ENCODE measurements at places on chromosomes 6 and 20.

GRCh38 chr6:21171801-21172200 lies 421.8 kb upstream of the SOX4 start:
- no peak for DNase-seq

- no peak for DNase-seq
Observed at GRCh38 chr20:830011-830521, 3.4 kb upstream of the FAM110A start.

GRCh38 chr6:83847179-83847578 lies 6.0 kb upstream of the RIPPLY2 start:
- no peak for DNase-seq

GRCh38 chr20:41142245-41142644 lies 4.9 kb downstream of the PLCG1 start:
- no peak for DNase-seq

- DNase-seq = no peak
Observed at GRCh38 chr20:31710423-31711108, 12.1 kb downstream of the BCL2L1 start.

DNA sequence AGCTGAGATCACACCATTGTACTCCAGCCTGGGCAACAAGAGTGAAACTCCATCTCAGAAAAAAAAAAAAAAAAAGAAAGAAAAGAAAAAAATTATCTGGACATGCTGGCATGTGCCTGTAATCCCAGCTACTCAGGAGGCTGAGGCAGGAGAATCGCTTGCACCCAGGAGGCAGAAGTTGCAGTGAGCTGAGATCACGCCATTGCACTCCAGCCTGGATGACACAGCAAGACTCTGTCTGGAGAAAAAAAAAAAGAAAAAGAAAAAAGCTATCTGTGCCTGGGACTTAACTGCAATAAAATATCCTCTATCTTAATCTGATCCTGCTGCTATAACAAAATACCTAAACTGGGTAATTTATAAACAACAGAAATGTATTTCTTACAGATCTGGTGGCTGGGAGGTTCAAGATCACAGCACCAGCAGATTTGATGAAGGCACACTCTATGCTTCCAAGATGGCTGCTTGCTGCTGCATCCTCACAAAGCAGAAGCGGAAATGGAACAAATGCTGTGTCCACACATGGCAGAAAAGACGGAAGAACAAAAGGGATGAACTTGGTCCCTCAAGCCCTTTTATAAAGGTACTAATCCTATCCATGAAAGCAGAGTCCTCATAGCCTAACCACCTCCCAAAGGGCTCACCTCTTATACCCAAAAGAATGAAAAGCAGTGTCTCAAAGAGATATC lies 273.3 kb upstream of the JARID2 start:
- no peak for DNase-seq

DNA sequence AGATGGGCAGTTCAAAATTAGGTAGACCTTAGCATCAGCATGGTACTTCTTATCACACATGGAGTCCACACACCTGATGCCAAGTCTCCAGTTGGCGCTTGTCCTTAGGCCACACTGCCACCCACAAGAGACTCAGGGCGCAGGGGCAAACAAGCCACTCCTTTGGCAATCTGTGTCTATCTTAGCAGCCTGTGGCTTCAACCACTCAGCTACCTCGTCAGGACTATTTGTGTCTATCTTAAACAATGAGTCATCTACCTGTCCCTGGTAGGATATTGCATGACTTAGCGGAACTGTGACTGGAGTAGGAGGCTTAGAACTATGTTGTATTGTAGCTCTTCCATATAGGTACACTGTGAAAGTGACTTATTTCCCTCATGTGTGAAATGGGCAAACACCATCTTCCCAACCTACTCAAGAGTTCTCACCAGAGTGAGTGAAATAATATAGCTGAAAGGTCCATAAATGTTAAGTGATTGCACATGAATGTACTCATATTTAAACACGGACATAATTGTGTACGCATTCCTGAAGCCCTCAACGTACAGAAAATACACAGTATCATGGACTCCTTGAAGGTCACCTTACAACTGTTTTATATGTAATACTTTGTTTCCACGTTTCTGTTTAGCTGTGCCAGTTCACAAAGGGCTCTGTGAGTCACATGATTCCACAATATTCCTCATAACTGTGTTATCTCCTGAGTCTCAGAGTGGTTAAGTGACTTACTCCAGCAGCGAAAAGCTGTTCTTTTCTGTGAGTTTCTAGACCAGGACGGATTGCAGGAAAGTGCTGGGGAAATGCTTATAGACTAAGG lies 1.6 kb downstream of the TRIM27 start:
- no peak for DNase-seq

- no peak for DNase-seq
Observed at GRCh38 chr20:43915211-43916072, 790 bp downstream of the TOX2 start.

- no peak for DNase-seq
Observed at GRCh38 chr6:157556671-157557430, 175.9 kb downstream of the ZDHHC14 start.

Measured in stimulated activated CD4-positive, alpha-beta T cell treated with anti-CD3 and anti-CD28 coated beads, Interleukin-1b, Interleukin-23, amount 100 ng/mL, for 1 hour (primary cell).